Pancreas (tissue), 10 donors: ENCODE measurements at places on chromosomes 1 and 21. TPM values are rescaled to one million over a fixed set of nuclear protein-coding genes. Genes with fewer than 3 reads are reported as not detected.

DNA sequence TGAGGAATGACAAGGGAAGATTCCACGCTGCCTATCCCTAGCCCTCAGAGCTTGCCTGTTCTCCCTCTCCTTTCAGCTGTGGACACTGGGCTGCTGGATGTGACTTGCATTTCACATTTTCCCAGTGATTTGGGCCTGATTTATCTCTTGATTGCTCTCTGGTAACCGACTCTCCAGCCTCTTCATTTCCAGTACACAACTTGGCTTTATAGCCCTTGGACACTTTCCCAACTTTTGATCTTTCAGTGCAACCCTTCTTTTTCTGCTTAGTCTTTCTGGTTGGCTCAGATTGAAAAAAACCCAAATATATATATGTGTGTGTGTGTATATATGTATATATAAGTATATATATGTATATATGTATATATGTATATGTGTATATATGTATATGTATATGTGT, 138.3 kb downstream of the RYR2 start:
- no peaks in the 10 kb centered on the region for H3K4me1 ChIP-seq
- H3K27ac ChIP-seq = no peak overlapping the region
- H3K4me3 ChIP-seq = no peak overlapping the region
- DNase-seq = no peak
- H3K27me3 ChIP-seq = no peaks in the 10 kb centered on the region
- no peaks in the 10 kb centered on the region for H3K36me3 ChIP-seq

GRCh38 chr1:218479436-218480115, 134.4 kb downstream of the TGFB2 start:
- H3K27me3 ChIP-seq = no peaks in the 10 kb centered on the region
- no peak overlapping the region for H3K27ac ChIP-seq
- no peaks in the 10 kb centered on the region for H3K36me3 ChIP-seq
- H3K4me1 ChIP-seq = no peaks in the 10 kb centered on the region

The HPCAL4 gene
- 3.3 TPM for total RNA-seq

The AKT3 gene
- total RNA-seq = 21.6 TPM

DNA sequence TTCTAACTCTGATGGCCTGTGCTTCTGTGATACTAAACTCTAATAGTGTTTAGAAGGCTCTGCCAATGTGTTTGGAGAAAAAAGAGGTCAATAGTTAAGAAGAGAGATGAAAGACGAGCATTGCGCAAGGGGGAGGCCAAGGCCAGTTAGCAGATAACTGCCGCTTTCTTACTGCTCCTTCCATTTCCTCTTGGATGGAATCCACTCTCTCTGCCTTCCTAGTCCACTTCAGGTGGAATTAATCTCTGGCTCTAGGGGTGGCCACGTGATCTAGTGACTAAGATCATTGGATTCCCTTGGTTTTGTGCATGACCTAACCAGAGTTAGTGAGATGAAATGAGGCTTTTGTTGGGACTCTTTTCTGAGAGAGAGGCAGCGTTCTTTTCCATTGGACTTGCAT, 148.3 kb downstream of the ACTL8 start:
- H3K4me3 ChIP-seq = no peak overlapping the region
- H3K4me1 ChIP-seq = peaks cover 14% of the 10 kb centered on the region
- DNase-seq = no peak

DNA sequence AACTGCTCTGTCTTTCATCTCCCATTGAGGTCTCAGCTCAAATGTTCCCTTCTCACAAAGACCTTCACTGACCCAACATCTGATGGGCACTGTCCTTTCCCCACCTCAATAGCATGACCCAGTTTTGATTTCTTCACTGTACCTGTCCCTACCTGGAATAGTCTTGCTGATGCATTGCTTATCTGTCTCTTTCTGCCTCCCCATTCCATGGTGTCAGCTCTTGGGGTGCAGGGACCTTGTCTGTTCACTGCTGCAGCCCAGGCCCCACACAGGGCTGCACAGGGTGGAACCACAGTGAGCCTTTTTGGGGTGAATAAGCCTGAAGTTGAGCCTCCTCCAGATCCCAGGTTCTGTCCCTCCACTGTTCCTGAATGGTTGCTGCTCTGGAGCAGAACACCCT, 414.9 kb downstream of the PTPRU start:
- no peaks in the 10 kb centered on the region for H3K36me3 ChIP-seq
- H3K27me3 ChIP-seq = no peaks in the 10 kb centered on the region
- no peak overlapping the region for H3K27ac ChIP-seq

- no peaks in the 10 kb centered on the region for H3K4me1 ChIP-seq
- no peak overlapping the region for H3K4me3 ChIP-seq
- peaks cover 5% of the 10 kb centered on the region for H3K36me3 ChIP-seq
- no peak overlapping the region for H3K27ac ChIP-seq
- no peak for DNase-seq
Observed at GRCh38 chr1:44783697-44784093, 4.3 kb downstream of the BEST4 start.

DNA sequence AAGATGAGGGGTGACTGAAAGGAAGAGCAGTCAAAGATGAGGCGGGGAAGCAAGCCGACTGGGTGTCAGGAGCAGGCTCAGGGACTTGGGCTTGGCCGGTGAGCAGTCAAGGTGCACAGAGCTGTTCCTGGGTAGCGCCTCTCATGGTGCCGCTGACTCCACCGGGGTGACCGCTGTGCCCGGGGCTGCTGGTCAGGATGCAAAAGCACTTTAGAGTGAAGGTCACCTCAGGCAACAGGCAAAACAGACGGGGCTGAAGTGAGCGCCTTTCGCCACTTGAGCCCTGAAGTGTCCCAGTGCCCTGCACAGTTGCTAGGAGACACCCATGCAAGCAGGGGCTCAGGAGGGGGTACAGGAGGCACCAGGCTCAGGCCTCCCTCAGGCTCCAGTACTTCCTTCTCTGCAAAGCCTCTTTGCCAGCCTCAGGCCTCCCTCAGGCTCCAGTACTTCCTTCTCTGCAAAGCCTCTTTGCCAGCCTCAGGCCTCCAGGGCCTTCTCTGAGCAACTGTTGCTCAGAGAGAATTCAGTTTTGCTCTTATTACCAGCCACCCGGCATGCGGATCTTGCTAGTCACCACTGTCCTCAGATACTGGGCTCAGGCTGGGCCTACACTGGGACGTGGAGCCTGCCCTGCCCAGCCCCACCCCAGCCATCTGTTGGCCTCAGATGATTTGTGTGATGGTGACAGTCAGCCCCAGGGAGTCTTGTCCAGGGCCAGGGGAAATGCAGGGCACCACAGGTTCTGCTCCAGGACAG, 99.7 kb upstream of the IRF2BP2 start:
- no peak for DNase-seq
- H3K4me3 ChIP-seq = no peak overlapping the region
- no peaks in the 10 kb centered on the region for H3K36me3 ChIP-seq

GRCh38 chr1:179881642-179882252, 338 bp upstream of the TOR1AIP1 start:
- no peaks in the 10 kb centered on the region for H3K27me3 ChIP-seq
- H3K4me1 ChIP-seq = peaks cover 30% of the 10 kb centered on the region
- no peak for DNase-seq
- H3K27ac ChIP-seq = peak overlapping the region; percentile 100
- H3K36me3 ChIP-seq = no peaks in the 10 kb centered on the region
